ENCODE measurements at places on chromosomes 11 and 22.
A peak's percentile ranks its signal among the peaks of the same experiment; 100 is the strongest.

DNA sequence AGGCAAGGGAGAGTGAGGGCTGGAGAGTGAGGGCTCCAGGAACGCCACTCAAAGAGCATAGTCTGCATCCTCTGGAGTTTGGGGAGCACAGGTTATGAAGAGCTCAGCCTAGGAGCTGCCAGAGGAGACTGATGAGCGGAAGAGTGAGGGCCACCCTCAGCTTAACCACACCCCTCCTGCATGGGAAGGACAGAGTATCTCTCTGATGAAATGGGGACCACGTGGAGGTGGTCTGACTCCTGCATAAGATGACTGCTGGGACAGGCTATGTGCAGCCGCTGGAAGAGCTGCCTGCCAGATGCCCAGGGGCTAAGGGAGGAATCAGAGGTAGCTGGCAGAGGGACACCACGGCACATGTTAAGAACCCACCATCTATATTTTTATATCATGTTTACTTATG lies 162.9 kb upstream of the POU2AF2 start:
- DNase-seq: no peak

GRCh38 chr11:116586392-116586791 lies 186.4 kb downstream of the BUD13 start:
- no peak for DNase-seq

DNA sequence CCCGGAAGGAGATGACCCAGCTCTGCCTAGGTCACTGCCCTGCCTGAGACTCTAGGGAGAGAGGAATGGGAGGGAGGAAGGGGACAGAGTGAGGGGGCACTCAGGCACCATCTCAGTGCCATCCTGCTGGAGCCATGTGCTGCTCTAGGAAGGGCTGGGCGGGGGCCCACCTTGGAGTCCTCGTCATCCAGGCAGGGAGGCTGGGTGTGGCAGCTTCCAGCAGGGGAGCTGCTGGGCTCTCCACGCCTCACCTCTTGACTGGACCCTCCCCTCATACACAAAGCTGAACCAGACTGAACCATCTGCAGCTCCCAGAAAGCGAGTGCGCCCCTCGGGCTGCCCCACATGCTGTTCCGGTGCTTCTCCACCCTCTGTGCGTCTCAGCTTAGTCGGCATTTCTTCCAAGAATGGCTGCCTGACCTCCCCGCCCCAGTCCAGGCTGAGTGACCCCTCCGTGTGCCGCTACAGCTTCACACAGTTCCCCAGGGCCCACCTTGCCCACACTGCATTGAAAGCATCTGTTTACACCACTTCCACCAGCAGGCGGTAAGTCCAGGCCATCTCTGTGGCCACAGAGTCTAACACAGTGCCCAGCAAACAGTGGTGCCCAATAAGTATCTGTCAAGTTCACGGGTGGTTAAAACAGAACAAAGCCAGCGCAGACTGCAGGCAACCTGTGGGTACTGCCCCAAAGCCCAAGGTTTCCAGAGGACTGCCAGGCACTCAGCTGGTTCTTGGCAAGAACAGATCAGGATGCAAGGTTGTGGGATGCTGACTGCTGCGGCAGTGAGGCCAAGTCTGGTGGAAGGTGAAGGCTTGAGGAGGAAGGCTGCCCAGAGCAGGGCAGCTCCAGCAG lies 9.4 kb upstream of the TRIM29 start:
- DNase-seq: no peak

GRCh38 chr22:20450551-20450906 lies 12.9 kb upstream of the SCARF2 start:
- no peak for DNase-seq

DNA sequence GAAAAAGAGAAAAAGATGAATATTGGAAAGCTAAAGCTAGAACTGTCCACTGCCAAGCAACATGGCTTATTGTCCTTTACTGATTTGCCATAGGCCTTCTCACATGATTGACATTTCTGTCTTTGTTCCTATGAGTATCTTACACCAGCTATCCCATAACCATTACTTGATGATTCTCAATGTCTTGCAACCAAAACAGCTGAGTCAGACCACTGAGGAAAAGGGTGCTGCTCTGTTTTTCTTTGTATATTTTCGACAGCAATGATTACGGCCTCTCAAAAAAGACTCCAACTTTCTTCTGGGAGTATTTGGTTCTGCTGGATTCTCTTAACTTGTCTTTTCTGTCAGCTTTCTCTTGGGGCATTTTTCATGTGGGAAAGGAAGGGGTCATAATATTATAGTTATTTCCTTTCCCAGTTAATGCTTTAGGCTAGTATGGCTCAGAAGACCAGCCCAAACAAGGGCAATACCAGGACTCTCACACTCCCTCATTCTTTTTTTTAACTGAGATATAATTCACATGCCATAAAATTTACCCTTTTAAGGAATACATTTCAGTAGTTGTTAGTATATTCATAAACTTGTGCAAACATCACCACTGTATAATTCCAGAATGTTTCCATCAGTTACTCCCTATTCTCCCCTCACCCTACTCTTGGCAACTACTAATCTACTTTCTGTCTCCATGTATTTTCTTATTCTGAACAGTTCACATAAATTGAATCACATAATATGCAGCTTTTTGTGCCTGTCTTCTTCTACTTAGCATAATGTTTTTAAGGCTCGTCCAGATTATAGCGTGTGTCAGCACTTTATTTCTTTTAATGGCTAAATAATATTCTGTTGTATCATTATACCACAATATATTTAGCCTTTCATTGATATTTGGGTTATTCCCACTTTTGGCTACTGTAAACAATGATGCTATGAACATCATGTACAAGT lies 31.1 kb upstream of the FAR1 start:
- DNase-seq: no peak

DNA sequence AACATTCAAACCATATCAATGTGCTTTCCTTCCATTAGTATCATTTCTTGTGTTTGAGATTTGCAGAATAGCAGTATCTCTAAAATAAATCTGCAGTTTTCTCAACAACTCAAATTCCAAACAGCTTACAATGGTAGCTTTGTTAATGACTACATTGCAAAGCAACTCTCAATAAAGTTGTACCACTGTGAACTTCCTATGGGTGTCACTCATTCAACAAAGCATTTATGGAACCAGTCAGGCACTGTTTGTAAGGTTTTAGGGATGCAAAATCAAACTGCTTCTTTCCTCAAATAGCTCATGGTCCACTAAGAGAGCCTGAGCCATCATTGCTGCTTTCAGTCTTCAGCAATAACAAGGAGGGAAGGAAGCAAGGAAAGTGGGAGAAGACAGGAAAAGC lies 91.0 kb downstream of the CCDC83 start:
- no peak for DNase-seq

DNA sequence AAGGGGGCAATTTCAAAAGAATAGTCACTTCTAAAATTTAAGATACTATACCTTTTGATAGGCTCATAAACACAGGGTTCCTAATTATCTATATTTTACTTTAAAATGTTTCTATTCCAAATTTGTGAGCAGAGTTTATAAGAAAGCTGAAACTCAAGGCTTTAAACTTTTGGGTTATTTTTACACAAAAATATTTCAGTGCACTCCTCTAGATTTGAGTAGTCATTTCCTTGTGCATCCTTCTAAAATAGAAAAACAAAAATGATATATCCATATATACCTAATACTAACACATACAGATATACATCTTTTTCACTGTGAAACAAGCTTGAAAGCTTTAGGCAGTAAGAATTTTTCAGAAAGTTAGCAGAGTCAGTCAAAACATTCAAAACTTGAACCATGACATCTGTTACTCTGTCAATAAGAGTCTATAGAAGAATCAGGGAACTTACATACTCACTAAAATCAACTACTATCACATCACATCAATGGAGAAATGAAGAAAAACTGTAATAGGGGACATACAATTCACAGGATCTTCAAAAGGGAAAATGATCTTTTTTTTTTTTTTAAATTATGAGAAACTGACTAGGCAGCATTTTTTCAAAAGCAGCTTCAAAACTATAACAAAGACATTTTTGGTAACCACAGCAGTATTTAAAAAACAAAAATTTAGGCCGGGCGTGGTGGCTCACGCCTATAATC lies 5.1 kb downstream of the PHF21A start:
- no peak for DNase-seq

DNA sequence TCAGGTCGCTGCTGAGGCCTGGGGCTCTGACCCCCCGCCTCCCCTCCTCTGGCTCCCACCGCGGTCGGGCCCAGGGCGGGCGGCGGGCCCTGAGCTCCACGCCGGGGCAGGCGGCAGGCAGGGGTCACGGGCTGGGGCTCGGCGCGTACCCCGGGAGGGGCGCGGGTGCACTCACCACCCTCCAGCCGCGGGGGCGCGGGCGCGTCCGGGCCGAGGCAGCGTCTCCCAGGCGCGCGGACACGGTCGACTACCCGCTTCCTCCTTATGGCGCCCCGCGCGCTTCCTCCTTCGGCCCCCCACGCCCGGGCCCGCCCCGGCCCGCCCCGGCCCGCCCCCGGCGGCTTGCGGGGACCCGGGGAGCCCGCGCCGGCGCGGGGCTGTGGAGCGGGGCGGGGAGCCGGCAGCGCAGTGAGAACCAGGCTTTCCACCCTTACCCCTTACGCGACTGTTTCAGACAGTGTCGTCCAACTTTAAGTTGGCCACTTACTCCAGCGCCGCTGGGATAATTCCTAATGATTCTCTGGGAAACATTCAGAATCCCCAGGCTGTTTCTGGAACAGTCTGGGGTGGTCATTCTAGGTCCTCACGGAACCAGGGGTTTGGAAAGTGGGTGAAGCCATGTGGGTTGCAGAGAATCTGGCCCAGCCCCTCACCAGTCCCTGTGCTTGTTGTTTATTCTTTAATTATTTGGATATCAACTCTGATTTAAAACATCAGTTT lies at the start of gene BID:
BID (minus strand) TSS at position 264 of the 720 bp plus-strand sequence. CDS start 24,353 bp downstream, outside the sequence.
- no peak for DNase-seq

- peak; percentile 81 for DNase-seq
Observed at GRCh38 chr11:66883016-66883965, 26.4 kb downstream of the LRFN4 start.

DNA sequence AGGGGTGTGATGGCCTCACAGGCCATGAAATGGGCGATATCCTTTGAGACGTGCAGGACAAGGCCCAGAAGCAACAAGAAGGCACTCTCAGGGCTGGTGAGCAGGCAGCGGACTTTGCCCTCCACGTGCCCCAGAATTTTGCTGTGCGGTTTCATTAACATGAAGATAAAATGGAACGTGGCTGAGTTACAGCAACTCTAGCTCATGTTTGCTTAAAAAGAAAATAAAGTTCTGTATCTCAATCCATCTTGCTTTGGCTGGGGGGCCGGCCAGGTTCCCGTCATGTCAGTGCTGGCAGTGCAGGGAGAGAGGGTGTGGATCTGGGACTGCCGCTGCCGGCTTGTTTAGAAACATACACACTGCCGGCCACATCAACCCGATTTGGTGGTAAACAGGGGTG lies 370.1 kb downstream of the OPCML start:
- DNase-seq: no peak

- no peak for DNase-seq
Observed at GRCh38 chr11:13698132-13698531, 29.7 kb downstream of the FAR1 start.

- no peak for DNase-seq
Observed at GRCh38 chr11:129945373-129945772, 50.0 kb upstream of the NFRKB start.

DNA sequence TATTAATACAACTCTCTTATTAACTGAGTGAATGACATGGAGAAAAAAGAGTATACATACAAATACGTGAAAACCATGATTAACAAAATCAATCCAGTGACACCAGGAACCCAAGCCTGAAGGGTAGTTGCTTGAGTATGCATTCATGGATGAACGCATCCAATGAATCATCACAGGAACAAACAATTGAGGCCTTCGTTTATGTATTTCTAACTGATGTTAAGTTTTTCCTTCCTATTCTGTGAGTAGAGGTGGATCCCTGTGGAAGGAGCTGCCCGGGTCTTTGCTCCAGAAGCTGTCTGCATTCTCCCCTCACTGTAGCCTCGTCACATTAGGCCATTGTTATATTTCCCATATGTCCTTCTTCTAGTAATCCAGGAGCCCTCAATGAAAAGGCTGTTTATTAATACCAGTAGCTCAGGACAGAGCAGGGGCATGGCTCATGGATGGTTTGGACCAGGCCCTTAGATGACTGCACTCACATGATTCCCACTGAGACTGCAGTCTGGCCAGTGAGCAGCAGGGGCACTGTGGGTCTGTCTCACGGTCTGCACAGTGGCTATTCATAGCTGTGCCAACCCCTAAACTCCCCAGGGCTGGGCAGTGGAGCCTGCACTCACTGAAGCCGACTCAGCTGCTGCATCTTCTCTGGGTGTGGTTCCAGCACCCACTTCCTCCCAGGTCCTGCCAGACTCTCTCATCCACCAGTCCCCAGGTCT lies 128.1 kb upstream of the TOP3B start:
- peak; percentile 72 for DNase-seq

- DNase-seq: no peak
Observed at GRCh38 chr22:25896098-25896497, 154.1 kb downstream of the MYO18B start.

DNA sequence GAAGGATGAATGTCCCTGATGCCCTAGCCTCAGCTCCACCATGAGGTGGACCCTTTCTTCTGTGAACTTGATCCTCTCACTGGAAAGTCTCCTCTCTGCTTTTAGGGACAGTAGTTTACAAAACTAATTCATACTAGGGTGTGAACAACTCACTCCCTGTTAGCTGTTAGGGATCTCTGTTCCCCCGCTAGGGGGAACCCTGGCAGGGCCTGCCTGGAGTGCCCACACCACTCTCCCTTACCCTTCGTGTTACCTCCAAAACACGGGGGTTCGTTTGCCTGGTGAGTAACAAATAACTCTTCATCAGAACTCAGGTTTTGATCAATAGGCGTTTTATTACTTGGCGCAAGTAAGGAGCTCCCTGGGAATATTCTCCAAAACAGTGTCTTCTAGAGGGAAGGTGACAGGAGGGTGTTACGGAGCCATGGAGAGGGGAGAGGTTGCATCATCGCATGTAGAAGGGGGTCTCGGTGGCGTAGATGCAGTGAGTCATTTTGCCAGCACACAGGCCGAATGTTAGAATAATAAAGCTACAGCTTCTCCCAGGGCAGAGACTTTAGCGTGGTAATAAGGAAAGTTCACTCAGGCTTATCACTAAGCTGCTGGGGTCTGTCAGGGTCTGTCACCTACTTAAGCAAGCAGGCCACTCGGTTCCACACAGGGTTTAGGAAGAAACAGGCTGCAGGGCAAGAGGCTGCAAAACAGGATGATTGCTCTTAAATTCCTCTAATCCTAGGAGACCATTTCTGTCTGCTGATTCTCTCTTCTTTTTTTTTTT lies 45.8 kb downstream of the C11orf96 start:
- DNase-seq: no peak

DNA sequence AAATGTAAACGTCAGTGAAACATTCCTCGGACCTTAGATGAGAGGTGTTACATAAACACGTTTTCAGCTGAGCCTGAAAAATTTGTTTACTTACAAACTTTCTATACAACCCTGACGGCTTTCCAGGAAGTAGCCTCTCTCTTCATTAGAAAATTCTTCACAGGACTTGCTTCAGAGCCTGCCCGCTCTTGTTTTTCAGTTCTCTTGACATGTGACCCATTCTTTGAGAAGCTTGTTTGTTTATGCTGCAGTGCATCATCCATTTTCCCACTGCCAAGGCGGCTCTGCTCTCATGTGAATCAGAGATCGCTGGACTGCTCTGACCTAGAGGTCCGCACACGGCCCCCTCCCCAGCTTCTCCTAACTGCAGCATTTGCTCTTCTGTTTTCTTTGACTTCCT lies 47.9 kb upstream of the ARHGAP42 start:
- no peak for DNase-seq
